ENCODE measurements at places on chromosomes 7 and 10.

GRCh38 chr7:66529883-66530610, 98.6 kb upstream of the KCTD7 start:
- no peak for DNase-seq

DNA sequence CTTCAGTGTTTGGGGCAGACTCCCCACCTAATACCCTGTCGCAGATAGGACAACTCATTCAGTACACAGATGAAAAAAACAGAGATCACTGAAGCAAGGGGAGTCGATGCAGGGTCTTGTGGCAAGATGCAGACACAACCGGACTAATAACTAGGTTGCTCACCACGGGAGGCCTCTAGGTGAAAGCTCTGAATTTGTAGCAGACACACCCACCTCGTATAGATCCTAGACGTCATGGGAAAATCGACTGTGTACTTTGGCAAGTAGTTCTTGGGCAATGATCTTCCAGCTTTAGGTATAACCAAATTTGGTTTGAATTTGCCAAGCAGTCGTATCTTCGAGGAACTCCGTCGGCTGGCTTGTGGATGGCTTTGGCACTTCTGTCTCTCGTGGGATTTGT, 88.1 kb downstream of the TCF7L2 start:
- DNase-seq, result no peak

DNA sequence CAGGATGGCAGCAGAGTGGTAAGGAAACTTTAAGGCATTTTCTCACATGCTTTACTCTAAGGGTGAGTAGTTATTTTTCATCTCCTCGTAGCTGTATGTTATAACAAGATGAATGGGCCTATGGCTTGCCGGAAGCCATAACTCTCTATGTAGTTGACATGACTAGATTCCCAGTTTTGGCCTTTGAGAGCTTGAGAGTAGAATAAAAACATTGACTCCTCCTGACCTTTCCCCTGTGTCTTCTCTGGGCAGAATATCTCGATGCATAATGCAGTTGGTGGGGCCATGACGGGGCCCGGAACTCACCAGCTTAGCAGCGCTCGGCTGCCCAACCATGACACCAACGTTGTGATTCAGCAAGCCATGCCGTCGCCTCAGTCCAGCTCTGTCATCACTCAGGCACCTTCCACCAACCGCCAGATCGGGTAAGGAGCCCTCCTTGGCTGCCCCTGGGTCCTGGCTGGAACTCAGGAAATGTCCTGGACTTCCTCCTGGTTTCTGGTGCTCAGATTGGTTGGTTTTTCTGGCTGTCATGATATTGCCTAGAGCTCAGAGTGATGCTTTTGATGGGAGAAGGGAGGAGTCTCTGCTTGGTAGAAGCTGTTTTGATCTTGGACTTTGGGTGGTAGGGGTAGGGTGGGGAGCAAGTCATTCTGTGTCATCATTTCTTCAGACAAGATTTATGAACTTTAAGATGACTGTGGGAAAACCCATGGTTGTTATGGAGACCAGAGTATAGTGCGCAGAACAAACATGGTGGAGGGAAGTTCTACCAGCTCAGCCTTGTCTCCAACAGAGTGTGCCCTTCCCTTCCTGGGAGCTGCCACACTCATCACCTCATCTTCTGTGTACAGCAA, 158.0 kb downstream of the CREB5 start:
- no peak for DNase-seq

DNA sequence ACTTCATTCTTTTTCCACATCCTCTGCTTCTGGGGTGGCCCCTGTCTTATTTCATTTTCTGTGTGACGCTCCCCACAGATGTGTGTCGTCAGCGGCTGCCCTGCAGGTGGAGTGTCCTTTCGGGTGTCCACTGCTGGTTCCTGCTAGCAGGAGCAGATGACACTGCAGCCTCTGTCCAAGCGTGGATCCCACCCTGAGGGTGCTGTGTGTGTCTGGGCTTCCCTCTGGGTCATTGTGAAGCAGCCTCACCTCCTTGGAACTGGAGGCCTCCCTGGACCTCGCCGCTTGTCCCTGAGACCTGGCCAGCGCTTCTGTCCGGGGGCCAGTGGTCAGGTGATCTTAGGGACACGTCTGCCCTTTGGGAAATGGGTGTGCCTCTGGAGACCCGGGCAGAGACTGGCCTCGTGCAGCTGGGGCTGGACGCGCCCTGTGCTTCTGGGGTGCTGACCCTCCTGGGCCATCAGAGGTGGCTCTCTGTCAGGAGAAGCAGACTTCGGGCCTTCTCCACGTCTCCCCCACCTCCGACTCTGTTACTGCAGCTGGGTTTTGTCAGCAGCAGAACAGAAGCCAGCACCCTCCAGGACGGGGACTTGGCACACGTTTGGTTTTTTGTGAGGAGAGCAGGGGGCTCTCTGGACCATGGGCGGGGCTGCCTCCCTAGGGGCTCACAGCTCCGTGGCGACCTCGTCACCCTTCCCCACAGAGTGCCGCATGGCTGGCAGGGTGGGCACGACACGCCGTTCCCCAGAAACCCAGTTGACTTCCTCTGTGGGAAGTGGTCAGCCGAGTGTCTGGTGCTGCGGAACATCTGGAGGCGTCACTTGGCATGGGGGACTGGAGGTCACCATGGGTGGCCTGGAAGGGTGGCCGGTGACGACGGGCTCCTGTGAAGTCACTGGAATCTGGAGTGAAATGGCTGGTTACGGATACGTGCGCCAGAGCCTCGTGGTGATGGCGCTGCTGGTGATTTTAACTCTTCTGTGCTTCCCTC, 48.4 kb downstream of the INPP5A start:
- no peak for DNase-seq

DNA sequence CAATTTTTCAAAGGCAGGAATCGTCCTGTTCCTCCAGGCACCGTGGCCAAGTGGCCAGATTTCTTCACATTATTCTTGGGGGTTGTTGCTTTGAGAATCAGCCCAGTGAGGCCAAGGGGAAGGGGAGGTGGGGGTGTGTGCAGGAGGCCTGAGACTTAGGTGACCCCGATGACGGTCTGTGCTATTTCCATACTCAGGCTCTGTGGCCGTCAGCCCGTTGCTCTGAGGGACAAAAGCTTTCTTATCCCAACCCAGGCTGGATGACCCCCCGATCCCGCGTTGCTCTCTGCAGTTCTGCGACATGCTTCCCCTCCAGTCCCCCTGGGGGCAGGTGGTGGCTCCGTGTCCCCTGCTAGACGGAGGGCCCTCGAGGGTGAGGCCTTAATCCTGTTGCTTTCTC, 14.2 kb downstream of the DOCK1 start:
- DNase-seq, result no peak
